ENCODE measurements at places on chromosomes 3 and 15.
A peak's percentile ranks its signal among the peaks of the same experiment; 100 is the strongest.

- no peak for DNase-seq
These were observed 242.3 kb upstream of the ROBO1 start for GRCh38 chr3:80010021-80010571.

- DNase-seq: no peak
These were observed 3.6 kb downstream of the OTOL1 start for GRCh38 chr3:161500068-161500796.

DNA sequence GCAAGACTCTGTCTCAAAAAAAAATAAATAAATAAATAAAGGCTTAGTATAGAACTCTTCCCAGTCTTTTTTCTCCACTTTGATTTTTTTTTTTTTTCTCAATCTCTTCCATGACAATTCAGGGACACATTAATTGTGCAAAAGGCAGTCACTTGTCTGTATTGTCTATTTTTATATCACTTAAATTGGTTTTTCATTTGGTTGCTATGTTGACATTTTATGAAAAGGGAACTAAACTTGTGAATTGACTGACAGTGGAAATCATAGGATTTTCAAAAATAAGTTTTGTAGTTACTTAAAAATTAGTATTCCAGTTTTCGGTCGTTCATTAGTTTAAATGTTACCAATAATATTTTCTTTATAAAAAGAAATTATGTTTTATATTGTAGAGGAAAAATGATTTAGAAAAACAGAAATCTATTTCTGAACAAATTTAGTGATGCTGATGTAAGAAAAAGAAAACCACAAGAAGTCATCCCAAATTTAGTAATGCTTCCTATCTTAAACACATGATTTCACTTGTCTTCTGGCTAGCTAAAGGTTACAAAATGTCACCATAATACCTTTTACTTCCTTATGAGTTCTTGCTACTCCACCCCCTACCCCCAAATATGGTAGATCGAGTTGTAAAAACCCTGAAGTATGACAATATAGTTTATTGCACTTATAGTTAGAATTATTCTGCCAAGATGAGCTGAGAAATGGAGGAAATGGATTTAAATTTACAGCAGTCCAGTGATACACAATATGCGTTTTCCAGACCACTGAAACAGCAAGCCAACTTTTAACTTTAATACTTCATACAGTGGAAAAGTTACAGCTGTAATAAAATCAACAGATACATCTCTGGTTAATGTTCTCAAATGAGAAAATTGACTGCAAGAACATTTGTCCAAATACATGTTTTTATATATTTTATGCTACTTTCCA, 37.0 kb downstream of the PPARG start:
- no peak for DNase-seq

DNA sequence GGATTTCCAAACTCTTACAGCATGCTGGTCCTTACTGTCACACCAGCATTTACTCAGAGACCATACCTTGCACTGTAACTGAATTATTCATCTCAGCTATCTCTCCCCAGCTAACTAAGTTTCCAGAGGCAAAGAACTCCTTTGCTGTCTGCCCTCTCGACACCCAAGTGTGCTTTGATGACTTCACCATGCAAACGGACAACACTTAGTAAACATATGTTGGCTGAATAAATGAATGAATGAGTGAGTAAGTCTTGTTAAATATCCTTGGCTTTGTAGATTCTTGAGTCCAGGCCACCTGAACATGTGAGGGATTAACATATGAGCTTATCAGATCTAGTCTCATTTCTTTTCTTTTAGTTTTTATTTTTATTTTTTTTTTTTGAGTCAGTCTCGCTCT, 138.2 kb downstream of the PLD1 start:
- DNase-seq: no peak

DNA sequence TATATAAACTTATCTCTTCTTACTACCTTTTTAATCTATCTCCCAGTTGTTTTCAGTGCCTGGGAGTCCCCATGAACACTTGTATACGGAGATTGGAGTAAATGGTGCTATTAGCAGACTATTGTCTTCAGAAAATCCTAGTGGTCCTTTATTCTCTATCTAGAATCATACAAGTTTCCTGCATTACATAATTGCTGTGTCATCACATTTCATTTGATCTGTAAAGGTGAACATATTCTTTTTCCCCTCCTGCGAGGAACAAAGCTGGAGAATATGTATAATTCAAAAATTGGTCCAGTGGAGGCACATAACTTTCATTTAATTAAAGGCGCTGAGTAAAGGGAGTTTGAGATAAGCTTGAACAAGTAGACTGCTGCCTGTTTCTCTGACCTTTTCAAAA, 324.8 kb downstream of the FEZF2 start:
- no peak for DNase-seq

- DNase-seq: peak; percentile 89
These were observed 40.8 kb downstream of the FOXP1 start for GRCh38 chr3:71542521-71543370.

DNA sequence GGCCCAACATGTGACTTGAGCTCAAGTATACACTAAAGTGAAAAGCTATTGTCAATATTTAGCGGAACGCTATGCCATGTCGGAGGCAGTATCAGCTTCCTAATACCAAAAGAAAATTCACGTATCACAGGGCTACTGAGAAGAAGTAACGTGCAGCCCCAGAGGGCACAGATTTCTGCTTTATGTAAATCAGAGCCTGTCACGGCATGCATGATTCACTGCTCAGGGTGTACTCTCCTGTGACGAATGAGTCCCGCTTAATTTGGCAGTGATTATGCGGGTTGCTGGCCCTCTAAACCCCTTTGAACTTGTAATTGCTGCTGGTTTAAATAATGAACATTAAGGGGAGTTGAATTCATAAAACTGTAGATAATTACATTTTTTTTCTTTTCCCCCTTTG, 85.3 kb downstream of the MEIS2 start:
- DNase-seq: no peak

GRCh38 chr3:24110051-24110450, 165.0 kb downstream of the NR1D2 start:
- peak; percentile 21 for DNase-seq

DNA sequence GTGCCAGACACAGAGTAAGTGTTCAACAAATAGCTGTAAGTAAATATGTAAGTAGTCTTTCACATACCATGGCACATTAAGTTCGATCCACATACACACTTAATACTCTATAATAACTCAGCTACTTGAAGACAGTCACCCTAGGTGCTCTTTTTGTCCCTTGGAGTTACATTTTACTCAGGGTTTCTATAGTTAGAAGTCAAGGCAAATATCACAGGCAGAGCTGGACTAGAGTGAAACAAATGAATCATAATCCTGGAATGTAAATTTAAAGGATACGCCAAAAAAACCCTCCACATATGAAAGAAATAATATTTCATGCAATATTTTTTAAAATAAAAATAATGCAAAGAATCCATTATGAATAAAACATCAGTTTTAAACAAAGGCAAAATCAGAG, 461.8 kb downstream of the MAGI1 start:
- peak; percentile 9 for DNase-seq

DNA sequence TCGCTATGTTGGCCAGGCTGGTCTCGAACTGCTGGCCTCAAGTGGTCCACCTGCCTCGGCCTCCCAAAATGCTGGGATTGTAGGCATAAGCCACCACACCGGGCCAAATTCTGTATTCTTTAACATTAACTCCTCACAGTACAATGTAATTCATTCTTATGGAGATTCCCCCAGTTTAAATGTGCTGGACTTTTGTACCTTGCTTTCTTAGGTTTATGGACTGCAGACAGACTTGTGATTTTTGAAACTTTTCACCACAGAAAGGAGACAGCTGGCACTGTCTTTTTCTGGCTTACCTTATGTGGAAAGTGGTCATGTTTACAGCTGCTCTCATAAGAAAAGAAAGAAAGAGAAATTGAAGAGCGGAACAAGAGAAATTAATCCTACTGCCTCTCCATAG, 103.8 kb downstream of the IQCH start:
- no peak for DNase-seq

GRCh38 chr15:66006986-66007385, 137.7 kb downstream of the RAB11A start:
- no peak for DNase-seq

DNA sequence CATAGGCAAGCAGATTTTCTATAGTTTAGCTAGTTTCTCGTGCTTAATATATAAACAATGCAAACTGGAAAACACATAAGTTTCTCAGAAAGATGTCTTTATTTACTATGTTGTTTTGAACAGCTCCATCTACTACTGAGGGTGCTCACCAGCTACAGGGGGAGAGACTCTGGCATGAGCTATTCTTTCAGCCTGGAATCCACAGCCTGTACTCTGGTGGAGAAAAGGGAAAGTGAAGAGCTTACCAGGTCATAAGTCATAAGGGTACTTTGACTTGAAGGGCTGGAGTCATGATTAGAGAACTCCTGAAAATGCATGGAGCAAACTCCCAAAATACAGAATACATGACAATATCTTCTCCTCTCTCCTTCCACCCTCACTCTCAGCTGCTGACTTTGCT, 4.4 kb upstream of the AVEN start:
- DNase-seq: no peak

- no peak for DNase-seq
These were observed 36.9 kb downstream of the TSPAN3 start for GRCh38 chr15:77033729-77034671.

GRCh38 chr3:37223141-37223558, 48.8 kb upstream of the LRRFIP2 start:
- no peak for DNase-seq

GRCh38 chr3:184491867-184492615, 69.5 kb upstream of the EPHB3 start:
- no peak for DNase-seq

DNA sequence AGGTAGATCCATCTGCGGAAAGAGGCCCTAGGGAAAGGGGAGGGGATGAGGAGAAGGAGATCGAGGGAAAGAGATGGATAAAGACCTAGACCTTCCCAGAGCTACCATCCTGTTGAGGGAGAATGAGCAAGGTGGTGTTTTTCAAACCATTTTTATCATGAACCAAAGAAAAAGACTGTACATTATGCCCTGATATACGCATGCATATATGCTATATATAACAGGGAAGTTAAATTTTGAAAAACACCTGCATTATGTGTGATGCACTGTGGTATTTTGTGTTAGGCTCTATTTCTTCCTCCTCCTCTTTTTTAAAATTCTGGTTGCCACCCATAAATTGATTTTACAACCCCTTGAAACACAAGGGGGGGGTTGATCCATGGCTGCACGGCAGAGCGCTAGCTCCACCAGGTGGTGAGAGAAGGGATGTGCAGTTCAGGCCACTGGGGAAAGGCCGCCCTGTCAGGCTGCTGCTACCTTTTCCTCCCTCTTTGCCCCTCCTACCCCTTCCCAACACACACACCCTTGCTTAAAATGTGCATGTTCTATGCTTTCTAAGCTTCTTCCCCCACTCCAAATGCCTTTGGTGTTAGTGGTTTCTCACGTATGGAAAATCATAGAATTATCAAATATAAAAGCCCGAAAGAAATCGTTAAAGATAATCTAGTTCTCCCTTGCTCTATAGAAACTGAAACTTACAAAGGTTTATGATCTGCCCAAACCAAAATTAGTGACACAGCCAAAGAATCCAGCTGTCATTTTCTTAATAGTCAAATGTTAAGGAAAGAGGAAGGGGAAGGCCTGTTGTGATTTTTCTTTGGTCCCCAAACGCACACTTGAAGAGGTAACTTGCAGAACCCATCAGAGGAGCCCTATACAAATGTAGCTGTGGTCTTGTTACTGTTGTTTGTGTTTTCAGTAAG, 262.0 kb upstream of the UMPS start:
- no peak for DNase-seq

GRCh38 chr3:77081240-77081661, 41.4 kb downstream of the ROBO2 start:
- DNase-seq: no peak

- DNase-seq: no peak
These were observed 17.5 kb downstream of the SENP8 start for GRCh38 chr15:72135719-72136118.

DNA sequence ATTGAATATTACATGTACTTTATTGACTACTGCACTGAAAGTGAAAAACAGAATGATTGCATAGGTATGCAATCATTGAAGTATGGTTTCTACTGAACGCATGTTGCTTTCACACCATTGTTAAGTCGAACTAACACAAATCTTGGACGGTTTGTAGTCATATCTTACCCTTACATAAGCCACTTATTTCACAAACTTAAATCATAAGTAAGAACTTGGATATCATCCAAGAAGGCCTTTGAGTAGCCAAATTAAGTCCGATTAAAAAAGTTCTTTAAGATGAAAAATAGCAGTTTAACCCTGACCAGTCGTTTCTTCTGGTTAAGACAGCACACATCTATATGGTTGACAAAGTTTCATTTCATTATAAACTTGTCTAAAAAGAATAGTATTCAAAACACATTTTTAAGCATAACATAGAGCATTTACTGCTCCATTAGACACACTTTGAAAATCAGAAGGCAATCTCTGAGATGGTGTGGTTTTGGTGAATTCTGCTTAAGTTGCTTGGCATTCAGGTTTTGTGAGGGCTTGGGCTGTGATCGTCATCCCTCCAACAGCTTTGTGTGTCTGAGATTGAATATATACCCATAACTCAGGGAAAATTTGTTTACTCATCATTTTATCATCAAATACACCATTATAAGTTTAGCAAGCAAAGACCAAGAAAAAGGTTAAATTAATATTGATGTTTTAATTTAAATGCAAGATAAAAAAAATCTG, 92.2 kb downstream of the NFKBIZ start:
- DNase-seq: no peak

DNA sequence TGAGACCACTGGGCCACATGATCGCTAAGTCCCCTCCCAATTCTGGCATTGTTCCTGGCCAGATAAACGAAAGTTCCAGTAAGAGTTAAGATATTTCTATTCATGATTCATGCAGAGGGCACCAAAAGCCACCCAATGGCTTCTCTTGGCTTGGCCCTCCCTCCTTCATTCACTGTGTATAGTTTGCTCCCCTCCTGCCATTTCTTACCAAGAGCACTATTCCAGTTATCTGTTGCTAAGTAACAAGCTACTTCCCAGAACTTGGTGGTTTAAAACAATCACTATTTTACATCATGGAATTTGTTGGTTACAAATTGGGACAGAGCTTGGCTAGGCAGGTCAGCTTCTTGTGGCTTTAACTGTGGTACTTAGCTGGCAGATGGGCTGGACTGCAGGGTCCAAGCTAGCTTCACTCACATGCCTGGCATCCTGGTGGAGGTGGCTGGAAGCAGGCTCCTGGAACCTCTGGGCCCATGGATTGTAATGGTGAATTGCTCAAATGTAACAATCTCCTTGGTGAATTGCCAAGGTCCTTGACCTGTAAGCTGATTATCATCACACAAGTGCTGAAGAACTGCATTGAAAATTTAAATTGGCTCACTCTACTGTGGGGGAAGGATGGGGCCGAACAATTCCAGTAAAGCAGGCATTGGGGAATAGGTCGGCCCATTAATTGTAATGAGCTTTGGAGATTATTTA, 16.6 kb downstream of the EAF1 start:
- DNase-seq: peak; percentile 83
